ENCODE measurements at places on chromosomes 6 and 20.

DNA sequence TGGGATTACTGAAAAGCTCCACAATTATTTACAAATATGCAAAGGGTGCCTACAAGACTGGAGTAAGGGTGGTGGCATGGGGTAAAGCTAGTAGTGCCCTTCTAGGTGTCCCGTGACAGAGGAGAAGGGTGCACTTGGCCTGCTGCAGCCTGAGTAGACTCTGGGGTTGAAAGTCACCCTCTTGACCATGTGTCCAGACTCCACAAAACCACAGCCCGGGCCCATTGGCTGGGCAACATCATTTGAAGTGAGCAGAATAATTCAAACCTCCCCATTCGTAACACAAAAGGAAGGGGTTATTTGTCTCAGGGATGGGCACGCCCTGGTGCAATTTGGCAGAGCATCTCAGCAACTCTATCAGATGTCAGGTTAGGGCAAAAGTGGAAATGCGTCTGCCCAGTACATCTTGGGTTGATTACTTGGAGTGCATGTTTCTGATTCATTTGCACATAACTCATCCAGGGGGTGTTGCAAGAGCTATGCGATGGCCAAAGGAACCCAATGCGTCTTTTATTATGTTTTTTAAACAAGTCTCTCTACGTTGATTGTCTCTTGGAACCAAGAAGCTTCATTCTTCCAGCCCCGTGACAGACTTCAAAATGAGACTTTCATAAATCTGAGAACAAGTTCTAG lies 56.7 kb downstream of the ISM1 start:
- DNase-seq: no peak

- DNase-seq: no peak
Observed at GRCh38 chr6:166006900-166007301, 160.8 kb downstream of the TBXT start.

- DNase-seq: no peak
Observed at GRCh38 chr20:59459586-59459985, 144.8 kb upstream of the PHACTR3 start.

DNA sequence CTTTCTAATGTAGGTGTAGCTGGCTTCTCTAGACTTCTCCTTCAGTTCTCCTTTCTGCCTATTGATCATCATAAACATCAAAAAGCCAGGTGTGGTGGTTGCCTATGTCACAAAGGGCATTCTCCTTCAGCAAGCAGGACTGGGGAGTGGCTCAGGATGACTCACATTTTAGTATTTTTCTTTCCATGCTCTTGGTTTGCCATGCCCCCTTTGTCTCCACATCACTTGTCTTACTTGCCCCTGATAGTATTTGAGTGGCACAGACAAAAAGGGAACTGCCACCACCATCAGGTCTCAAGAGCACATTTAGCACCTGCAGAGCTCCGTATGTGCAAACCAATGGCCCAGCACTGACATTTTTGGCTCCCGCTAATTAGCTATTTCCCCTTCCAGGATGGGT lies 698.8 kb downstream of the DHX35 start:
- no peak for DNase-seq

GRCh38 chr6:1335367-1336037 lies 23.6 kb downstream of the FOXQ1 start:
- DNase-seq: no peak

DNA sequence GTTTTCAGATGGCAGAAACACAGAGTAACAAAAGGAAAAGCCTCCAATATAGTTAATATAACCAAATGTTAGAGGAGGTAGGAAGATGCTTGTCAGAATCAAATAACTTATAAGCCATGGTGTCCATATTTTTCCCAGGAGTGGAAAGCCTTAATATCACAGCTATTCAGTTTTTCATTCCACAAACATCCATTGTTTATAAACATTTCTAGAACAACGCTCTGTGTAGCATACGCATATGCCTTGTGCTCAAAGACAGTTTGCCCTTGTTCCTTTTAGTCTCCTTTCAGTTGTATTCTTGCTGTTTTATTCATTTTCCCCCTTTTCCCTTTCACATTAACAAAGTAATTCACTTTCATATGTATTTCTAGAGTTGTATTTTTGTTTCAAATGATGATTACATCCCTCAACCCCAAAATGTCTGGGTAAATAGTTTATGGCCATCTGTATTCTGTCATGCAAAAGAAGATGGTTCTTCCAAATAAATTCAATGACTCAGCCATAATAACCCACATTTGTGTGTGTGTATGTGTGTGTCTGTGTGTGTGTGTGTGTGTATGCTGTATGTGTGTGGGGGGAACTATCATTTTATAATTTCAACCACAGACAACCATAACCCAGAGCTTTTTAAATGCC lies 455.7 kb upstream of the SOX4 start:
- no peak for DNase-seq

GRCh38 chr6:15364401-15365037 lies 118.7 kb downstream of the JARID2 start:
- no peak for DNase-seq

DNA sequence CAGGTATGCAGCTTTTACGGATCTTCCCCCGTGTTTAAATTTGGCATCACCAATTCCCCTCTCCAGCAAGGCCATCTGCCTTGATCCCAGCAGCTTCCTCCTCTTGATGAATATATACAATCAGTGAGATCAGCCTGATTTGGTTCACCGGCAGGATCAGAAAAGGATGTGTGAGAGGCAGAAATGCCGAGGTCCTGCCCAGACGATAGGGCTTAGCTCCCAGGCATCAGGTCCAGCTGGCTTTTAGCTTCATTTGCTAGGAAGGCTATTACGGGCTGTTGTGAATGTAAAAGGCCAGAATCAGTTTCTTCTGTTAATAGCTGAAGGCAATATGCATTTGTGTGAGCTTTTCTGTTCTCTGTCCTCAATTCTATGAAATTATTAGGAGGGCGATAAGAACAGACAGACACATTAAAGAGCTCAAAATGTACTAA lies 372.8 kb downstream of the BTBD9 start:
- DNase-seq: no peak

- DNase-seq: no peak
Observed at GRCh38 chr6:161074496-161075121, 83.0 kb downstream of the MAP3K4 start.

GRCh38 chr20:19699180-19699971 lies 58.7 kb upstream of the RIN2 start:
- DNase-seq: no peak

DNA sequence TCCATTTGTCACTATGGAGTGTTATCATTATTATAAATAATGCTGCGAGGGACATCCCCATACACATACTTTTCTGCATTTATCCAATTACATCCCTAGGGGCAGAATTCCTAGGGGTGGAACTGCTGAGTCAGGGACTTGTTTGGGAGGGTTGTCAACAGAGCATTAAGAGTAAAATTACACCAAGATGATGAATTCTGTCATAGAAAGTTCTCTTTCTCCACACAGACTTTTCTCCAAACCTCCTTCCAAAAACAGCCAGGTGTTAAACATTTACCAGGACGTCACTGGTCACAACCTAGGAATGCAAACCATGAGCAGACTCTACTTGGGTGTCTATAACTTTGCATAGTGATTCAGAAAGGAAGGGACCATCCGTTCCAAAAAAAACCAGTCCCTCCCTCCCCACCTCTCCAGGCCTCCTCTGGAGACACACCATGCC lies 95.5 kb downstream of the PRND start:
- no peak for DNase-seq

- DNase-seq: no peak
Observed at GRCh38 chr6:24613361-24614042, 32.5 kb downstream of the KIAA0319 start.

DNA sequence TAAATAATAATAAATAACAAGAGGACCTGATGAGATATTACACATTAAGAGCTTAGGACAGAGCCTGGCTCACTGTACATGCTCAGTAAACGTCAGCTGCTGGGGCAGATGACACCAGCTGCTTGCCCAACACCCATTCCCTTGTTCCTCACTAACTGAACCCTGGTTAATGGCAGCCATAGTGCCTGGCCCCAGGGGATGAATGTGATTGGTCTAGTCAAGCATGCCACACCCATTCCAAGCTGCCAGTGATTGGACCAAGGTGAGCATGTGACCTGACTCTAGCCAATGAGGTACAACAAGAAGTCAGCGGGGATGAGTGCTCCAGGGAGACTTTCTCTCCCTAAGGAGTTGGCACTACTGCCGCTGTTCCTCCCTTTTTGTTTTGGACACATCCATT lies 85.1 kb upstream of the PTPN1 start:
- no peak for DNase-seq

- DNase-seq: no peak
Observed at GRCh38 chr6:157158456-157158855, 164.9 kb downstream of the TMEM242 start.

- DNase-seq: no peak
Observed at GRCh38 chr6:135753196-135753595, 98.3 kb upstream of the PDE7B start.
